Activated T-cell treated with anti-CD3 and anti-CD28 coated beads, Interleukin-2, amount 50 U/mL, for 1 hour (primary cell): ENCODE measurements at places on chromosomes 12 and 14.
A peak's percentile ranks its signal among the peaks of the same experiment; 100 is the strongest.

GRCh38 chr14:57389646-57390036 lies 745 bp upstream of the NAA30 start:
- peak; percentile 21 for DNase-seq

DNA sequence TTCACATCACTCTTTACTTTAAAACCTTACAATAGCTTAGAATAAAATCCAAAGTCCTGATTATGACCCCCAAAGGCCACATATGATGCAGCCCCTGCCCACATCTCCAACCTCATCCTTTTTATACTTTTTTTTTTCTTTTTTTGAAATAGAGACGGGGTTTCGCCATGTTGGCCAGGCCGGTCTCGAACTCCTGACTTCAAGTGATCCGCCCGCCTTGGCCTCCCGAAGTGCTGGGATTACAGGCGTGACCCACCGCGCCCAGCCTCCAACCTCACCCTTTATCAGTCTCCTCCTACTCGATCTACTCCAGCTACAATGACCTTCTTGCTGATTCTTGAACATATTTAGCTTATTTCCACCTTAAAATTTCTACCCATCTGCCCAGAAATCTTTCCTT lies 1.2 kb upstream of the MAPKAPK5 start:
- DNase-seq = no peak

- peak; percentile 84 for DNase-seq
Observed at GRCh38 chr12:57935839-57936512, 5.4 kb upstream of the ATP23 start.

DNA sequence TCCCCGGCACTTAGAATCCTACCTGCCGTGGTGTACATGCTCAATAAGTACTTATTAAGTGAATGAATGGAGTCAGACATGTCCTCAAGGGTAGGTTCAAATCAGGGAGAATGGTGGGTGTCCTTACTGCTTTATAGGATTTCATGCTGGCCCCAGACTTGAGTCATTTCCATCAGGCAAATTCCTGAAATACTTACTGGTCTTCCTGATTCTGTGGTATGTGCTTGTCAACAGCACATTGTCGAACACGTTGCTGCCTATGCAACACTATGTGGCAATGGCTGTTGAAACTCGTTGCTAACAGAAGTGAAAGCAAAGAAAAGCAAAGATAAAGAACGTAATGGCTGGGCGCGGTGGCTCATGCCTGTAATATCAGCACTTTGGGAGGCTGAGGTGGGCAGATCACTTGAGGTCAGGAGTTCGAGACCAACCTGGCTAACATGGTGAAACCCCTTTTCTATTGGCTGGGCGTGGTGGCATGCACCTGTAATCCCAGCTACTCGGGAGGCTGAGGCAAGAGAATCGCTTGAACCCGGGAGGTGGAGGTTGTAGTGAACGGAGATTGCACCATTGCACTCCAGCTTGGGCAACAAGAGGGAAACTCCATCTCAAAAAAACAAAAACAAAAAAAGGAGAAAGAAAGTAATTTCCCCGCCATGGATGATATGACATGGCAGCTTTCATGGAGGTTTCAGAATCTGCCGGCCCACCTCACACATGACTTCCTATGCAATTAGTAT lies 214.9 kb downstream of the ZFP36L1 start:
- no peak for DNase-seq

GRCh38 chr12:11717519-11717961 lies 68.1 kb downstream of the ETV6 start:
- no peak for DNase-seq

DNA sequence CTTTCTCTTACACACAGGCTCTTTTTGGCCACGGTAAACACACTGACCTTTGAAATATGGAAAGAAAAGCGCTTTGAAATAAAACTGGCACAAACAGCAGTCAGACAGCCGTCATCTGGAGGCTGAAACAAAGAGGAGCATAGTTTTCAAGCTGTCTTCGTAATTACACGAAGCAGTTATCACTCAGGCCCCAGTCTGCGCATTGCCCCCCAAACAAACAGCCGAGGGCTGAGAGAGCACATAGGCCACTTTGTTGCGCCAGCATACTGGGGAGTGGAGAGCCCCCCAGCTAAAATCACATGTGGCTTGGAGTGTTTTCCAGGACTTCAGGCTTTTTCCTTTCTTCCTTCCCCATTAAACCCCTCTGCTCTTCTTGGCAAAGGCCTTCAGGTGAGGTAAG lies 142.9 kb upstream of the BTG1 start:
- DNase-seq = no peak

DNA sequence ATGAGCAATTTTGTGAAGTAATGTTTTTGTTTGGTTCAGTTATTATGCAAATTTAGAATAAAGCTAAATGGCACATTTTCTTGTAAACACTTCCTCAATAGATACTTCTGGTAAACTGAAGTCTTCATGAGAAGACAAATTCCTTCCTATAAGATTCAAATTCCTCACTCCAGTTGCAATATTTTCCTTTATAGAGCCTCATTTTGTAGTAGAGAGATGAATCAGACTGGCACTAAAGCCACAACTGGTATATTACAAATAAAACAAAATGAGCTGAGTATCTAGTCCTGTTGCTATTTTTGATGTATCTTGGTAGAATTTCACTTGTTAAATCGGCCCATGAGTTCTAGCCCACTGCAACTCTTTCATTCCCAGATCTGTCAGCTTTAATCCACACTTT lies 5.5 kb downstream of the LGR5 start:
- DNase-seq = no peak

GRCh38 chr14:51880835-51881580 lies 20.6 kb downstream of the GNG2 start:
- DNase-seq = no peak

DNA sequence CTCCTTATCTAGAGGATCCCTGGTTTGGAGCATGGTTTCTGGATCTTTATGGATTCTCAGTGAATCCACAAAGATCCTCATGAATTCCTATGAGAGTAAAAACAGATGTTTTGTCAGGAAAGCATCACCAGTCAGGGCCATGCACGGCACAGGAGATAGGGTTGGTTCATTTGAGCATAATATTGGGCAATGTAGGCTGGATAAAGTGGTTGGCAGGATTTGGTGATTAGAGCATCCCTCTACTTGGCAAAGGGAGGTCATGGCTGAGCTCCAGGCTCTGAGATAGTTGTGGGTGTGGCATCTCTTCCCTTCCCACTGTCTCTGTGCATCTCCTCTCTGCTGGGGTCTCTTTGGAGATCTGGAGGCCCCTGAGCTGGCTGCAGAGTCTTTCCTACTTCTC lies 149.8 kb downstream of the DACT1 start:
- no peak for DNase-seq

DNA sequence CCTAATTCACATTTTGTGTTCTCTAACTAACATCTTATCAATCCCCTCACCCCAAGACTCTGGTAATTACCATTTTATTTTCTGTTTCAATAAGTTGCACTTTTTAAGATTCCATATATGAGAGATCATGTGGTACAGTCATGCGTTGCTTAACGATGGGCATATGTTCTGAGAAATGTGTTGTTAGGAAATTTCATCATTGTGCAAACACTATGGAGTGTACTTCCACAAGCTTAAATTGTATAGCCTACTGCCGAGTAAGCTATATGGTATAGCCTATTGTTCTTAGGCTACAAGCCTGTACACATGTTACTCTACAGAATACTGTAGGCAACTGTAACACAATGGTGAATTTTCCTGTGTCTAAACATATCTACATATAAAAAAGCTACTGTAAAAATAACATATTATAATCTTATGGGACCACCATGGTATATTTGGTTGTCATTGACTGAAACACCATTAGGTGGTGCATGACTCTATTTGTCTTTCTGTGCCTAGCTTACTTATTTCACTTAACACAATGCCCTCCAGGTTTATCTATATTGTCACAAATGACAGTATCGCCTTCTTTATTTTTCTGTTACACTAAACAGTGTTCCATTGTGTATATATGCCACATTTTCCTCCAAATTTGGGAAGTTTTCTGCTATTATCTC lies 473.4 kb upstream of the LMO3 start:
- no peak for DNase-seq

GRCh38 chr14:58501214-58501816 lies 73.8 kb downstream of the KIAA0586 start:
- DNase-seq = no peak

DNA sequence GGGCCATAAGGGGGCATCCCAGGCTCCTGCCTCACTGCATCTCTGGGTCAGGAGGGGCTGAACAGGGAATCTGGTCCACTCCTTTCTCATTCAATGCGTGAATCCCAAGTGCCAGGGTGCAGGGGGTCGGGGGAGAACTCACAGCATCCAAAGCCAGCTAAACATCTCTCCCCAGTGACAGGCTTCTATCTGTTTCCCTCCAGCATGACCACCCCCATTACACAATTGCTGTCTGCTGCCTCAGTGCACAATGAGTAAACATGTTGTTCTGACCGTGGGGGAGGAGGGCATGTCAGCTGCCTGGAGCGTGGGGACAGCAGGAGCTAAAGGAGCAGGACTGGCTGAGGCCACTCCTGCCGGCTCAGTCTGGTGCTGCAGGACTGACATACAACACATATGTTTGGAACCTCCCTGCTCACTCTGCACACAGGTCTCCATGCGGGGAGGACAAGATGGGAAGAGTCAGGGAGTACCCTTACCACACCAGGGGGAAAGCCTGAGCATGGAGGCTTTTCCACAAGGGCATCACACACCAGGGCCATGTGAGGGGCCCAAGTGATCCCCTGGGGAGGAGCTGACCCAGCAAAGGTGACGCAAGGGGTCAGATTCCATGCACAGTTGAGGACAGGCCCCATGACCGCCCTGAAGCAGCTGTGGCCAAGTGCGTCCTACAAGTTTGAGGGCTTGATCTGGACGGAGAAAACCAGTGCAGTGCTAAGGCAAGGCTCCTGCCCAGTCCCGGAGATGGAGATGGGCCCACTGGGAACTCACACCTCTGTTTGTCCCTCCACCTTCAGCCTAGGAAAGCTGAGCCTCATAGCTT lies 1.4 kb downstream of the TNS2 start:
- DNase-seq = no peak

GRCh38 chr12:76542908-76543307 lies 16.7 kb downstream of the OSBPL8 start:
- DNase-seq = no peak

GRCh38 chr12:47896022-47896421 lies 8.8 kb downstream of the VDR start:
- no peak for DNase-seq

GRCh38 chr12:66688846-66689439 lies 10.1 kb upstream of the GRIP1 start:
- DNase-seq = peak; percentile 32

GRCh38 chr12:94445662-94446061 lies 14.0 kb downstream of the CEP83 start:
- no peak for DNase-seq

DNA sequence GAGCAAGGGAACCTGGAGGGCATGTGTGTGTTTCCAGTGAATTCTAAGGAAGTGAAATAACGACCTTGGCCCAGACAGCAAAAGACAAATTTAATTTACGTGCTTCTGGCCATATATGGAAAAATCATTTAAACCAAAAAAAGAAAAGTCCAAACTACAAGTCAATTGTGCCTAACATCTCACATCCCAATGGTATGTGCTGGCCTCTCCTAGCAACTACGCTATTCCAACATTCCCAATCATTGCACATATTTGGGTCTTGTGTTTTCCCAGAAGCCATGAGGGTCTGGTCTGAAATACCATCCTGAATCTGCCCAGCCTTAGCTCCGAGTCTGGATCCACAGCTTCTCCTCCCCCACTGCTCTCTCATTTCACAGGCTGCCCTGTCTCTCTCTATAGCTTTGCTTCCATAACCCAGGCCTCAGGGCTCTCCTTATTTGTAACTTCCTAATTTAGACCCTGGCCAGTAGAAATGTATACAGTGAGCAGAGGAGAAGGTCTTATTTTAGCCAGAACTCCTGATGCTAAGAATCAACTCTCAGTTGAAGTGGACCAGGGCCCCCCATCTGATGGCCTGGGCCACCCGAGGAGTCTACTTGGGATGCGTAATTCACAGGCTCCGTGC lies 224.6 kb downstream of the ANO2 start:
- no peak for DNase-seq

DNA sequence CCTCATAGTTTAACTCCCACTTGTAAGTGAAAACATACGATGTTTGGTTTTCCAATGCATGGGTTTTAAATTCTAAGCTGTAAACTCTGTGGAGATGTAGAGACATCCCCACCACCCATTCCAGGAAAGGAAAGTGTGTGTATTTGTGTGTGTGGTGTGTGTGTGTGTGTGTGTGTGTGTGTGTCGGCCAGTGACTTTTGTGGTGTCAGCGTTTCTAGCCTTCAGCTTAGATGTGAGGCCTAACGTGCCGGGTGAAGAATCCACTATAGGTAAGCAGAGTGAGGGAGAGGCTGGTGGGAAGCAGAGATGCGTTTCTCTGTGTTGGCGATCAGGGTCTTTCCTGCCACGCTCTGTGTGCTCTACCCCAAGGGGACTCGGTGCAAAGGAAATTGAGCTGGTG lies 93.0 kb downstream of the SLC24A4 start:
- no peak for DNase-seq

- DNase-seq = no peak
Observed at GRCh38 chr14:99312106-99312505, 40.1 kb upstream of the BCL11B start.

GRCh38 chr14:60964904-60965303 lies 16.0 kb downstream of the TRMT5 start:
- no peak for DNase-seq

DNA sequence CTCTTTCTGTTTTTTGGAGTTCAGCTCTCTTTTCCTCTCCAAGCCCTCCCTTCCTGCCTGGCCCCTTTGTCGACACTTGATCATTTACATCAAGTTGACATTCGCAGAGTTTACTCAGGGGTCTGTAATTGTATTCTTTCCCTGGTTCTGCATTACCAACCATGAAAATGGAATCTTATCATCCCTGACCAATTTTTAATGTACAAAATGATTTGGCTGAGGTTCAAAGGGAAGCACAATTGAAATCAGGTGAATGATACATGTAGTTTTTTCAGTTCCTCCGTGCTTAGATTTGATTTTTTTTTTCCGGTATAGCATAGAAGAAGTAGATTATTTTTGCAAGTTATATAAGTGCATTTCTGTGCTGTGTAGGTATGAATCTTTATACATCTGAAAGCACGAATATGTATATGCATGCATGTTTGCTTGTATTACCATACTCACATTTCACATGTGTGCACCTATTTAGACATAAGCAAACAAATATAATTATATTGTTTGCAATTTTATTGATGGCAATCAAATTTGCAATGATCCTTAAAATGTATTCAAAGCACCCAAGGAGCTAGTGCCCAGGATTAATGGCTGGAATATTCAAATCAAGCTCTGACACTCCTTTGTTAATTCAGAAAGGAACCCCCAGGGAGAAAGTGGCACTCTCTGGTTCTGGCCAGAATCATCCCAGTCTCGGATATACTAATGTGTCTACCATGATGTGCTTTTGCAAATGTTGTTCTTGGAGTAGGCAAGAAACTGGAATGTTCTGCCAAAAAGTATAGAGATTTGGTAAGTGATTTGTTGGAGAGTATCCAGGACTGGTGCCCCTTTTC lies 189.3 kb downstream of the VRK1 start:
- DNase-seq = no peak

- DNase-seq = no peak
Observed at GRCh38 chr14:73754911-73755360, 40.8 kb upstream of the PNMA1 start.

- DNase-seq = no peak
Observed at GRCh38 chr12:26128168-26128567, 3.3 kb upstream of the BHLHE41 start.
